Mesothelial cell of epicardium (in vitro differentiated cells): ENCODE measurements at places on chromosomes 2 and 18. TPM values are rescaled to one million over a fixed set of nuclear protein-coding genes. Genes with fewer than 3 reads are reported as not detected.

Gene SEMA4F
- 17.5 to 19.8 TPM (median 18.1 TPM) in 3 replicates for total RNA-seq

Gene CCBE1
- total RNA-seq, result 68.0 to 80.6 TPM (median 71.1 TPM) in 3 replicates

Gene AMER3
- not detected in 3 replicates for total RNA-seq

Gene GALR1
- total RNA-seq, result not detected in 3 replicates

Gene TCF23
- 0.04 TPM in 1 of 3 replicates, not detected in the others for total RNA-seq

Gene MROH2A
- not detected in 3 replicates for total RNA-seq

Gene UGT1A3
- not detected in 3 replicates for total RNA-seq

Gene TTLL4
- total RNA-seq, result 54.8 to 65.5 TPM (median 61.8 TPM) in 3 replicates

Gene DNER
- not detected in 3 replicates for total RNA-seq

Gene SERPINB11
- not detected in 3 replicates for total RNA-seq

Gene ACTR3
- 150 to 163 TPM (median 151 TPM) in 3 replicates for total RNA-seq

Gene SNED1
- 7.1 to 10.5 TPM (median 9.4 TPM) in 3 replicates for total RNA-seq

Gene CYTIP
- 0.38 TPM in 1 of 3 replicates, not detected in the others for total RNA-seq

- DNase-seq, result no peak
- H3K27me3 ChIP-seq, result peaks cover 66% of the 10 kb centered on the region
- no peak overlapping the region for H3K27ac ChIP-seq
- no peaks in the 10 kb centered on the region for H3K36me3 ChIP-seq
- H3K4me3 ChIP-seq, result no peak overlapping the region
Observed at GRCh38 chr2:70396612-70397011, 94.7 kb upstream of the FAM136A start.

GRCh38 chr2:229270551-229271410, at the start of gene PID1:
TSS of gene PID1 (minus strand) at chr2:229271287. CDS start at chr2:229271043, 244 bp downstream.
- H3K27me3 ChIP-seq, result peaks cover 67% of the 10 kb centered on the region
- no peak for DNase-seq
- no peak within 1 kb of the TSS for H3K27ac ChIP-seq
- peak within 1 kb of the TSS; percentile 66 for H3K4me3 ChIP-seq

DNA sequence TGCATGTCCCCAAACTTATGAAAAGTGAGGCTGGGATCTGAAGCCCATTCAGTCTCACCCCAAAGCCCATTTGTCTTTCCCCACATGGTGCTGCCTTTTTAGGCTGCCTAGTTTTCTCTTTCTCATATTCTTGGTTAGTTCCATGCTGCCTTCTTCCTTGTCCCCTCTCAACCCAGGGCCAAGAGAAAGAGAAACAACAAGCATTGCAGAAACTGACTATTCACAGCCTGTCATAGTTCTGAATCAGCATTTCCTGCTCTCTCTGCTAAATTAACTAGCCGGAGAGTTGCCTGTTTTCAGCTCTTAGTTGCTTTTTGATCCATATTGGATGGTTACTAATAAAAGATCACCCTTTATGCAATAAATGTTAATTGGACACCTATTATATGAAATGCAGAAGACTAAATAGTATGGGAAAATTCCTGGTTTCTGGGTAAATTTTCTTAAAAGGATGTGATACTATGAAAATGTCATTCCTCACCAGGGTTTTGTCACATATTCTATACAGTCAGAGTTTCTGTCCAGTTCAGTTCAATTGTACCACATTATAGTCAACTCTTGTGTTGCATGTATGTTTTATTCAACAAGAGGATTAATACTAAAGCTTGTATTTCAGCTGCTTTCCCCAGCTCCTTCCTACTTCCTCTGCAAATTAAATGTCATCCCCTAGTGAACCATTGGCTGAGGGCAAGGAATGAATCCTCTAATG, 246.5 kb downstream of the GALR1 start:
- H3K27ac ChIP-seq, result no peak overlapping the region
- H3K36me3 ChIP-seq, result peaks cover 2% of the 10 kb centered on the region
- no peak overlapping the region for H3K4me3 ChIP-seq
- H3K4me1 ChIP-seq, result no peaks in the 10 kb centered on the region

- H3K4me3 ChIP-seq, result no peak overlapping the region
- DNase-seq, result no peak
- H3K27me3 ChIP-seq, result peaks cover 29% of the 10 kb centered on the region
- no peaks in the 10 kb centered on the region for H3K36me3 ChIP-seq
- peaks cover 11% of the 10 kb centered on the region for H3K4me1 ChIP-seq
Observed at GRCh38 chr2:240329116-240329665, 106.3 kb upstream of the GPC1 start.

GRCh38 chr2:950080-950966, at the start of gene SNTG2:
TSS of gene SNTG2 (plus strand) at chr2:950849. CDS start at chr2:950997, 148 bp downstream.
- H3K27me3 ChIP-seq, result peaks cover 89% of the 10 kb centered on the region
- no peaks in the 10 kb centered on the region for H3K36me3 ChIP-seq
- no peak within 1 kb of the TSS for H3K27ac ChIP-seq
- peak; percentile 70 for DNase-seq

- peak; percentile 76 for DNase-seq
- H3K27ac ChIP-seq, result peak overlapping the region; percentile 94
- H3K4me3 ChIP-seq, result no peak overlapping the region
Observed at GRCh38 chr2:15636972-15637785, 45.5 kb downstream of the DDX1 start.

DNA sequence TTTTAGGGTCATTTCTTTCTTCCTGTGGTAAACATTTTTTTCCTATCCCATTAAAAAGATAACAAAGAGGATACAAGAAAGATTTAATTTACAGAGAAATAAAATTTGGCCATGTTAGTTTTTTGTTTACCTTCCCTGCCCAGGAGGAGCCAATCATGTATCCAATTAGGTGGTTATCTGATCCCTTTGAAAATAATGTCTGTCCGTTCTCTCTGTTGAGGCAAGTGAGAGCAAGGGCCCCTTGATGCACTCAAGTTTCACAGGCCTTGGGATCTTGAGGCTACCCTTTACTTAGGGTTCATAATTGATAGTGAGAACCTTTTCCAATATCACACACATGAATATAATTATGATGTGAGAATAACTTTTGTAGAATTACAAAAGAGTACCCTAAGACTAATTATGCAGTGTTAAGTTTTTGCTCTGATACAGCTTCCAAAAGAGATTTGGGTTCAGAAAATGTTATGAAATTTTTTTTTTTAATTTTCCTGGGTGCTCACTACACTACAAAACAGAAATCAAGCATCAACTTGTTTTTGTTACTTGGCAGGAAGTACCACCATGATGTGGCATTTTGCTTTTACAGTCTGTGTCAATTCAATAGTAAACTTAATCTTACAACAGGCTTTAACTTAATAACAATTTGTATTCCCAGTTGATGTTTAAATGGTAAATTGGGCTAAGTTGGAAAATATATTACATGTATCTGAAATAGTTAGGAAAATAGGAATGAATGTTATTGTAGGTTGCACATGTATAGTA, 42.0 kb downstream of the AFTPH start:
- H3K4me1 ChIP-seq, result peaks cover 9% of the 10 kb centered on the region
- H3K27ac ChIP-seq, result no peak overlapping the region
- H3K4me3 ChIP-seq, result no peak overlapping the region

GRCh38 chr18:3262234-3263131, 550 bp downstream of the MYL12B start:
- DNase-seq, result no peak
- peak overlapping the region; percentile 89 for H3K4me3 ChIP-seq
- peaks cover 45% of the 10 kb centered on the region for H3K4me1 ChIP-seq
- peak overlapping the region; percentile 93 for H3K27ac ChIP-seq
- no peaks in the 10 kb centered on the region for H3K27me3 ChIP-seq

- peaks cover 10% of the 10 kb centered on the region for H3K36me3 ChIP-seq
- no peak overlapping the region for H3K4me3 ChIP-seq
- no peak for DNase-seq
- H3K4me1 ChIP-seq, result peaks cover 41% of the 10 kb centered on the region
Observed at GRCh38 chr2:30252723-30253701, 21.7 kb downstream of the LBH start.

- DNase-seq, result no peak
- peaks cover 6% of the 10 kb centered on the region for H3K4me1 ChIP-seq
- H3K27ac ChIP-seq, result no peak overlapping the region
- H3K36me3 ChIP-seq, result no peaks in the 10 kb centered on the region
Observed at GRCh38 chr2:106219813-106220212, 25.7 kb upstream of the UXS1 start.

DNA sequence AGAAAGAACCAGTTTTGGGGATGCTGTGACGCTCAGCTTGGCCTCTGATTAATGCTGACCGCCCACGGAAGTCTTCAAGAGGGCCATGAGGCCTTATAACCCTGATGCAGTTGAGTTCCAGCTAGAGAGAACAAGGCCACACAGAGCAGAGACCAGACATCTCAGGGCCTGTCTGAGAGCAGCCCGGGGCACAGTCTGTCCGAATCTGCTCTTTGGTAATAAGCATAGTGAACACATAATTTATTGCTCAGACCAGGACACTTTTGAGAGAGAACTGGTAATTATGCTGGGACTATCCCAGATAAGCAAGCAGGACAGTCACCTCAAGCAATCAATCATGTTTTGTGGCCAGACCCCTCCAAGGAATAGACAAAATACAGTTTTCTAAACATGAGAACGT, 68.5 kb downstream of the STPG4 start:
- no peak for DNase-seq
- peaks cover 52% of the 10 kb centered on the region for H3K4me1 ChIP-seq
- H3K36me3 ChIP-seq, result no peaks in the 10 kb centered on the region
- H3K27ac ChIP-seq, result peak overlapping the region; percentile 39
- H3K27me3 ChIP-seq, result no peaks in the 10 kb centered on the region
- no peak overlapping the region for H3K4me3 ChIP-seq

- peaks cover 2% of the 10 kb centered on the region for H3K4me1 ChIP-seq
- H3K27me3 ChIP-seq, result no peaks in the 10 kb centered on the region
- peaks cover 37% of the 10 kb centered on the region for H3K36me3 ChIP-seq
- no peak overlapping the region for H3K4me3 ChIP-seq
Observed at GRCh38 chr2:165681841-165682240, 112.2 kb downstream of the GALNT3 start.

DNA sequence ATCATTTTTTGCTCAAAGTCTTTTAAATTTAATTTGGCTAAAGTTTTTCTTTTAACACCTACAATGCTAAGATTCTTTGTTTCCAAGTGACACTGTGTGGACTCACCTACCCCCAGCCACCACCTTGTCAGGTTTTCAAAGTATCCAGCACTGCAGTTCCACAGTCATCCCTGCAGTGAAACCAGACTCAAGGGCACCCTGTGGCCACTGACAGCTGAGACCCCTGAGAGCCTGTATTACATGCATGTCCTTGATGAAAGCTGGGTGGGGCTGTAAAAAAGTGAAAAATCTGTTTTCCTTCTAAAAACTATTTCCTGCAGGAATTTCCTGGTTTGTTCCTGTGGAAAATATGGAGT, 19.9 kb downstream of the TPRKB start:
- H3K36me3 ChIP-seq, result peaks cover 4% of the 10 kb centered on the region
- H3K4me1 ChIP-seq, result peaks cover 2% of the 10 kb centered on the region
- no peak for DNase-seq

DNA sequence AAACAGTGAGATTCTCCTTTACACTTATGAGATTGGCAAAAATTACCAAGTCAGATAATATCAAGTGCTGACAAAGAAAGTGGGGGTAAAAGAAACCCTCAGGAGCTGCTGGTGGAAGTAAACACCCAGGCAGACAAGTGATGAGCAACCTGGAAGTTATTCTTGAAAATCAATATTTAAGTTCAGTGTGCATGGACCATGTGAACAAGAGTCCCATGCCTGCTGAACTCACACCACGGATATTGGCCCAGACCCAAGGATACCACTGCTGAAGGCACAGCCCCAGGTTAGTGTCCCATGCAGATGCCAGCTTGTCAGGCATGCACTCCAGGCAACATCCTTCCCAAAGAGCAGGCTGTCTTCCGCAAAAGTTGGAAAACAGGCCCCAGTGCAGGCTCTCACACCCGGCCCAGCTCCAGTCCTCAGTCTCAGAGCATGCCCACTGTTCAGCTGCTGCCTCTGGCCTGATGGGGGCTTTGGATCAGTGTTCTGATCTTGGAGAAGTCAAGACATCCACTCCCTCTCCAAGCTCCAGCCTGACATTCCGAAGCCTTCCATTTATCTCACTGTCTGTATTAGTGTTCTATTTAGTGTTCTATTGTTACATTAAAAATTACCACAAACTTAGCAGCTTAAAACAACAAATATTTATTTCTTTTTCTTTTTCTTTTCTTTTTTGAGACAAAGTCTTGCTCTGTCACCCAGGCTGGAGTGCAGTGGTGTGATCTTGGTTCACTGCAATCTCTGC, 70.0 kb downstream of the HS1BP3 start:
- peaks cover 53% of the 10 kb centered on the region for H3K4me1 ChIP-seq
- no peaks in the 10 kb centered on the region for H3K27me3 ChIP-seq
- no peaks in the 10 kb centered on the region for H3K36me3 ChIP-seq
- DNase-seq, result no peak

GRCh38 chr2:108926561-108927380, 62.2 kb downstream of the EDAR start:
- no peak overlapping the region for H3K4me3 ChIP-seq
- H3K27ac ChIP-seq, result no peak overlapping the region
- H3K36me3 ChIP-seq, result no peaks in the 10 kb centered on the region
- H3K4me1 ChIP-seq, result peaks cover 29% of the 10 kb centered on the region
- no peak for DNase-seq

DNA sequence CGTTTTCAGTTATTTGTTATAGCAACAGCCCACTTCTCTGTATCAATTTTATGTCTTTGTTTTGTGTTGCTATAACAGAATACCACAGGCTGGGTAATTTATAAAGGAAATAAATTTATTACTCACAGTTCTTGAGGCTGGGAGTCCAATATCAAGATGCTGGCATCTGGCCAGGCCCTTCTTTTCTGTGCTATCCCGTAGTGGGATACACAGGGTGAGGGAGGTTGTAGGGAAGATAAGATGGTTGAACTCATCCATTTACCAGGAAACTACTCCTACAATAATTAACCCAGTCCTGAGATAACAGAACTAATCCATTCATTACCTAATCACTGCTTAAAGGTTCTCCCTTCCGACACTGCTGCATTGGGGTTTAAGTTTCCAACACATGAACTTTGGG, 220.7 kb downstream of the TPGS2 start:
- H3K36me3 ChIP-seq, result no peaks in the 10 kb centered on the region
- peaks cover 47% of the 10 kb centered on the region for H3K4me1 ChIP-seq
- DNase-seq, result peak; percentile 46
- H3K27ac ChIP-seq, result no peak overlapping the region

- no peak overlapping the region for H3K27ac ChIP-seq
- no peaks in the 10 kb centered on the region for H3K27me3 ChIP-seq
- H3K36me3 ChIP-seq, result peaks cover 17% of the 10 kb centered on the region
- H3K4me3 ChIP-seq, result no peak overlapping the region
Observed at GRCh38 chr18:24459772-24460171, 665 bp upstream of the HRH4 start.

- DNase-seq, result no peak
- no peaks in the 10 kb centered on the region for H3K27me3 ChIP-seq
- H3K27ac ChIP-seq, result no peak overlapping the region
- peak overlapping the region; percentile 72 for H3K4me3 ChIP-seq
- H3K36me3 ChIP-seq, result no peaks in the 10 kb centered on the region
Observed at GRCh38 chr2:54456362-54456611, 160 bp downstream of the SPTBN1 start.

DNA sequence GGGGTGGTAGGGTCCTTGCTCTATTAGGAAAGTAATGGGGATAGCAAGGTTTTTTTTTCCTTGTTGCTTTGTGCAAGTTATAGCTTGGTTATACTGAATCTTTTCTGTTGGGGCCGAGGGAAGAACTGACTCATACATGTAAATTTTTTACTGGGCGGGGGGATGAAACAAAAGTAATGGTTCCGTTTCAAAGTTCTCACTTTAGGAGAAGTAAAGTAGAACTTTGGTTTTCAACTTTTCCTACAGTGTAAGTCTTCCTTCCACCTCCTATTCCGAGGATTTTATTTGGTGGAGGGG, 1.1 kb downstream of the AFTPH start:
- H3K27ac ChIP-seq, result peak overlapping the region; percentile 99
- peak overlapping the region; percentile 99 for H3K4me3 ChIP-seq
- peaks cover 27% of the 10 kb centered on the region for H3K4me1 ChIP-seq
- H3K27me3 ChIP-seq, result peaks cover 3% of the 10 kb centered on the region
